NCI-H524 (cell line): ENCODE measurements at places on chromosomes 4 and X.
A peak's percentile ranks its signal among the peaks of the same experiment; 100 is the strongest.

- DNase-seq: no peak
These were observed 104.5 kb downstream of the AMELX start for GRCh38 chrX:11397680-11398079.

GRCh38 chr4:88599298-88599697, 7.0 kb downstream of the HERC3 start:
- DNase-seq: no peak

GRCh38 chr4:54897590-54897989, 227.8 kb downstream of the KDR start:
- no peak for DNase-seq

DNA sequence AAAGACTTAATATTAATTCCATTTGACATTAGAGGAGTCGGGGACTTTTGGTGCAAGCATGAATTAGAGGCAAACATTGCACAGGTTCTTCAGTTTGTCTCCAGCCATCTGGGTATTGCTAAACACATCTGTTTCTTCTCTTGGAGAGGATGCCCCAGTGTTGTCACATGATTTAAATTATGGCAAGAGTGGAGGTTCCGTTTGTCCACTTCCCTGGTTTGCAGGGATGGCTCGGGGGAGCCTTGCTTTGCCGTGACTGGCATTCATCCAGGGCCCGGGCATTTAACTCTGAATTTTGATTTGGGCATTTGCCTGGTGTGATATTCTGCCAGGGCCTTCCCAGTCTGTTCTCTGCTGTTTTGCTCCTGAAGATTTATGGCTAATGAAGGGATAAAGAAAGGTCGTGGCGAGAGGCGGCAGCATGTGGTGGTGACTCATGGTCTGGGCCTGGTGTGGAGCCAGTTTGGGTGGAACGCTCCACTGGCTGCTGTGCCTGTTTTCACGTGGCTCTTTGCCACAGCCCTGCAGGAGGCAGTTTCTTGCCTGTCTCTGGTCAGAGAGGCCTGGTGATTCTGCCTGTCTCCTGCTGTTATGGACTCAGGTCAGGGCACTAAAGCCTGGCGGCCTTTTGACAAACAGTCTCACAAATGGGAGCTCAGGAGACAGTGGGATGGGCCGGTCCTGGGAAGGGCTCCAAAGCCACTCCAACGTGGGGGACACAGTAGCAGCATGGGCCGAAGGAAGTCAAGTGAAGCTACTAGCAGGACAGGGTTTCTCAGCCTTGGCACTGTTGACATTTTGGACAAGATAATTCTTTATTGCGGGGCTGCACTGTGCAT, 99.4 kb upstream of the PGRMC2 start:
- DNase-seq: peak; percentile 65

DNA sequence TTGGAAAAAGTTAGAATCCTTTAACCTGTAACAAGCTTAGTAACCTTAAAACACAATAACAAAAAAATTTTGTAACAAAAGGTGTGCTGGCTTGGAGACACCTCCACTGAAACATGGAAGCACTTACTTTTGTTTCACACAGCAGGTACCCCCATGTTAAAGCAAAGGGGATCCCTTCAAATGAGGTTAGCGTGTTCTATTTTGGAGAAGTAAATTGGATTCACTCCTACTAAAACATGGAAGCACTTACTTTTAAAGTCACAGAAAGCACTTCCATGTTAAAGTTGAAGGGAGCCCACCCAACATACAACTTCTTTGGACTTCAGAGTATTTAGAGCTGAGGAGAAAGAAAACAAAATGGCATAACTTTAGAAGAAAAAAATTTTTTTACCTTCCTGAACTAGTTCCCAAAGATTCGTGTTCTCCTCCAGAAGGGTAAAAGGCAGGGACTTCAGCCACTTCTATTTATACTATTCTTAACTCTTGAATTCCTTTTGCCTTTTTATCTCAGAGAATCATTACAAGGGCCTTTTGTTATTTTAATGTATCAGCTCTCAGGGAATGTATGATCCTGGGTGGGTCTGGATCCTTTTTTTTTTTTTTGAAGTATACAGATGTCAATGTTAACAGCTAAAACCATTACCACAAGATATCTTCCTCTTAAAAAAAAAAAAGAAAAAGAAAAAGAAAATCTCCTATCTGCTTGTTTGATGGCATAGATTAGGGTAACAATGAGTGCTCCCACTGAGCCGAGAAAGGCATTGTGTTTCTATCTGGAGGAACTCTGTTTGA, 11.5 kb downstream of the LARP7 start:
- DNase-seq: no peak

DNA sequence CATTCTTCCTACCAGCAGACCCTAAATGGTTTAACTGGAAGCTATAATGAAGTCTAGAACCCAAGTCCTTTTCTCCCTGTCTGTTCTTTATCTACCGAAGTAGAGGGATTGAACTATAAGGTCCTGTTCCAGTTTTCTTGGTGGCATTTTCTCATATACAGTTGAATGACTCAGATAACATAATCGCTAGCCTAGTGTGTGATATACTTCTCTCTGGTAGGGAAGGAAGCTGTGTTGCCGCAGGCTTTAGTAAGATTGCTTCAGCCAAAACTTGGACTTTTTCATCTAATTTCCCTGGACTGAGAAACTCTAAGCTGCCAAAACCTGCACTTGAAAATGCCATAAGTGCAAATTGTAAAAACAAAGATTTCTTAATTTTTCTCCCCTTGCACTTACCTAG, 123.4 kb downstream of the NWD2 start:
- DNase-seq: no peak

GRCh38 chr4:39770471-39770870, 72.5 kb downstream of the UBE2K start:
- no peak for DNase-seq

DNA sequence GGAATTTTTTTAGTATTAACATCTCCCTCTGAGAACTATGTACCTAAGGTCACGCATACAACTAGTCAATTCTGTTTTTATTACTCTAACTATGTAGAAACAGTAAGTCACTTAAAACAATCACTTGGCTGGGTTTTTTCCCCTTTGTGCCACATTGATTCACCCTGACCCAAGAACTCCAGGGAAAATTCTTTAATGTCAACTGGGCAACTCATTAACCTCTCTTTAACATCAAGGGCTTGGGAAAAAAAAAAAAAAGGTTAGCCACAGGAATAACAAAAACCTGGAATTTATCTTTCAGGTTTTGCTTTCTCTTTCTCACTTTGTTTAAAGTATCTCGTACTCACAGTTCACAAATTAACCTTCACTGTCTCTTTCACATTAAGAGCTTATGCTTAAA, 8.1 kb downstream of the RPL9 start:
- no peak for DNase-seq

DNA sequence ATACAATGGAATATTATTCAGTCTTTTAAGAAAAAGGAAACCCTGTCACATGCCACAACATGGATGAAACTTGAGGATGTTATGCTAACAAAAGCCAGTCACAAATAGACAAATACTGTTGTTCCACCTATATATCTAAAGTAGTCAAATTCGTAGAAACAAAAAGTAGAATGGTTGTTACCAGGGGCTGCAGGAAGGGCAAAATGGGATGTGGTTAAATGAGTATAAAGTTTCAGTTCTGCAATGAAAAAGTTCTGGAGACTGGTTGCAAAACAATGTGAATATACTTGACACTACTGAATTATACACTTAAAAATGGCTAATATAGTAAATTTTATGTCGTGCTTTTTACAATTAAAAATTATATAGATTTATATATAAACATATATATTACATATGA, 12.2 kb downstream of the SPOCK3 start:
- DNase-seq: no peak

DNA sequence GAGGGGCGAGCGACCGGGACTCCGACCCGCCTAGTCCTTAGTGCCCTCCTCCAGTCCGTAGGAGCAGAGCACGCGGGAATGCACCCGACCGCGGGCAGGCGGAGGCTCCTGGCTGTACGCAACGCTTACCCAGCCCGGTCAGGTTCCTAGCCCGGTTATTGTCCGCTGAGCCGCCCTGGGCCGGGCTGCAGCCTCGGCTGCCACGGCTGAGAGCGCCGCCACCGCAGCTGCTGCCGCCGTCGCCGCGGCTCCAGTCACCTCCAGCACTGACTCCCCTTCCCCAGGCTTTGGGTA, at the start of gene AMER1:
TSS of gene AMER1 (minus strand) at position 268 of the 294 bp plus-strand sequence. CDS start 12,422 bp downstream, outside the sequence.
- no peak for DNase-seq

DNA sequence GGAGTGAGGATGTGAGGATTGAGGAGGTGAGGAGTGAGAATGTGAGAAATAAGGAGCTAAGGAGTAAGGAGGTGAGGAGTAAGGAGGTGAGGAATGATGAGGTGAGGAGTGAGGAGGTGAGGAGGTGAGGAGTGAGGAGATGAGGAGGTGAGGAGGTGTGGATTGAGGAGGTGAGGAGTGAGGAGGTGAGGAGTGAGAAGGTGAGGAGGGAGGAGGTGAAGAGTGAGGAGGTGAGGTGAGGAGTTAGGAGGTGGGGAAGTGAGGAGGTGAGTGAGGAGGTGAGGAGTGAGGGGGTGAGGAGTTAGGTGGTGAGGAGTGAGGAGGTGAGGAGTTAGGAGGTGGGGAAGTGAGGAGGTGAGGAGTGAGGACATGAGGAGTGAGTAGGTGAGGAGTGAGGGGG, 74.8 kb upstream of the MXD4 start:
- no peak for DNase-seq

DNA sequence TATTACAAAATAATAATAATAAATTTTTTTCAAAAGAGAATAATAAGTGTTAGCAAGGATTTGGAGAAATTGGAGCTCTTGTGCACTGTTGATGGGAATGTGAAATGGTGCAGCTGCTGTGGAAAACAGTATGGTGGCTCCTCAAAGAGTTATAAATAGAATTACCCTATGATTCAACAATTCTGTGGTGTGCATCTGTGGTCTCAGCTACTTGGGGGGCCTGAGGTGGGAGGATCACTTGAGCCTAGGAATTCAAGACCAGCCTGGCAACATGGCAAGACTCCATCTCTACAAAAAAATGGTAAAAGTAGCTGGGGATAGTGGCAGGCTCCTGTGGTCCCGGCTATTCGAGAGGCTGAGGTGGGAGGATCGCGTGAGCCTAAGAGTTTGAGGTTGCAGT, 19.6 kb downstream of the MND1 start:
- DNase-seq: no peak
